ENCODE measurements at places on chromosomes 12 and 14. TPM values are rescaled to one million over a fixed set of nuclear protein-coding genes. Genes with fewer than 3 reads are reported as not detected.

DNA sequence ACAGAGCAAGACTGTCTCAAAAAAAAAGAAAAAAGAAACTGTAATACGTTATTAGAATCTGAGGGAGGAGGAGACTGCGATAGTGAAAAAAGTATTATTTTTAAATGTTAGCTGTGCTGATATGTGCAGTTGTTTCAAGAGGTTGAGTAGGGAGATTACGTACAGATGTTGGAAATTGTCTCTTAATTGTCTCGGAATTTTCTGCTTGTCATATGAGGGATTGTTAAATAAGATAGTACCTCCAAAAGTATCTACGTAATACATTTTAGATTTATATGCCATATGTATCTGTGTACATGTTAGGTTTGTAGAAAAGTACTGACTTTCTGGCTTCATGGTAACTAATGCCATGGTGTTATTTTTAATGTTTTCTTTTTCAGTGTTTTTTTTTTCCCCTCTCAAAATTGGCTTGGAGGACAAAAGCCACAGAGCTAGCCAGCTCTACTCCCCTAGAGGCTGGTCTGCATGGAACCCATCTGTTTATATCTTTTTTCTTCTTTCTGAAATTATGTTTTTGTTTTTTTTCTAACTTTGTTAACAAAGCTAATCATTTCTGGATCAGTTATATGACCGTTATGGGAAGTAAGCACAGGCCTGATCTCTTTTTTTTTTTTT lies 3.4 kb downstream of the RIMKLB start:
- DNase-seq, result no peak

DNA sequence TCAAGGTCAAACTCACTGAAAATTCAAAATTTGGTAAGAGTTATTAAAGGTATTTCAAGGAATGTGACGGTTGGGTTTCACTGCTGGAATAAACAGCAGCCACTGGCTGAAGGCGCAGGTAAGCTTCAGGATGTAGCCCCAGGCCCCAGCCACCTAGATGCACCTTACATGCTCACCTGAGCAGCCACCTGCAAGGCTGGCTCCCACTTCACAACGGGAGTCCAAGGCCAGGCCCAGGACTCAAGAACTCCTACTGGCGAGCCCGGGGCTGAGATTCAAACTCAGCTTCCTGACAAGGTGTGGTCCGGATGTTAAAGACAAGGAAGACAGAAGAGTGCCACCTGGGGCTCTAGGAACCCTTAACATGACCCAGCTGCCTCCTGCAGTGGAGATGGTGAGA lies 78.4 kb downstream of the ITPK1 start:
- no peak for DNase-seq

- DNase-seq, result no peak
These were observed 646 bp upstream of the OR6C4 start for GRCh38 chr12:55548756-55549155.

DNA sequence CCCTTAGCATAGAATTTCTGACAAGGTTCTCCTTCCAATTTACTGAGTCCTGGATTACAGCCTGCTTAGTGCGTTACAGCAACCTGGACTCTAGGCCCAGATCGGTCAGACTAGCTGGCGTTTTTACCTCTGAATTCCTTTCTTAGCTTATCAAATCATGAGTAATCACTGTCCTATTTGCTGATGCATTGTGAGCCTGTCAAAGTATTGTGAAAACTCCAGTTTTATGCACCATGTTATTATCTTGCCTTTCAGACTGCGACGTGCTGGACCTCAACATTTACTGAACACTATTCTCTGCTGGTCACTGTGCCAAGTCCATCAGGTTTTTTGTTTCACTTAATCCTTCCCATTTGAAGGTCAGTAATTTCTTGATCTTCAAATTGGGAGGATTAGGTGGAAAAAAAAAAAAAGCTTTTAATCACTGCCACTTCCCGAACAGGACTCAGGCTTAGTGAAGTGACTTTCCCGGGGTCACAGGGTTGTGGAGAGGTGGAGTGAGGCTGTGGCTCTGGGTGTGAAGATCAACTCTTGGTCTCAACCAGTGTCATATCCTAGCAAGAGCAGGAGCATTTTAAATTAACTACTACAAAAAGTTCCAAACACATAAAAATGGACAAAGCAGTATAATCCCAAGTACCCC lies 31.2 kb downstream of the FBXO21 start:
- no peak for DNase-seq

GRCh38 chr12:54723379-54724256 lies 75.5 kb upstream of the DCD start:
- no peak for DNase-seq

DNA sequence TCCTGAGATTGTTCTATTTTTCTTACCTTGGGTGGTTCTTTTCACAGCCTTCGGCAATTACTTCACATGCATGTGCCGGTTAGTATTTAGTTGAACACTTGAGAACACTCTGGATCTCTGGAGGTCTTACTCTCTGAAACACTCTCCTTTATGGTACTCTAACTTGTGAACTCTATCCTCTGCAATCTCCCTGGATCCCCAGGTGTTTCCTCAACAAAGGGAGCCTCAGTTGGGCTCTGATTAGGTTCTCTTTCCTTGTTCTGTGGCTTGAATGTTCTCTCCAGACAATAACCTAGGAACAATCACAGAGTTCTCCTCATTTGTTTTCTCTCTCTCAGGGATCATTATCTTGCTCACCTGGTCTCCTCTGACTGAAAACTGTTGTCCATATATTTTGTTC lies 40.5 kb upstream of the ABCD2 start:
- no peak for DNase-seq

The TPPP2 gene
- not detected for total RNA-seq

DNA sequence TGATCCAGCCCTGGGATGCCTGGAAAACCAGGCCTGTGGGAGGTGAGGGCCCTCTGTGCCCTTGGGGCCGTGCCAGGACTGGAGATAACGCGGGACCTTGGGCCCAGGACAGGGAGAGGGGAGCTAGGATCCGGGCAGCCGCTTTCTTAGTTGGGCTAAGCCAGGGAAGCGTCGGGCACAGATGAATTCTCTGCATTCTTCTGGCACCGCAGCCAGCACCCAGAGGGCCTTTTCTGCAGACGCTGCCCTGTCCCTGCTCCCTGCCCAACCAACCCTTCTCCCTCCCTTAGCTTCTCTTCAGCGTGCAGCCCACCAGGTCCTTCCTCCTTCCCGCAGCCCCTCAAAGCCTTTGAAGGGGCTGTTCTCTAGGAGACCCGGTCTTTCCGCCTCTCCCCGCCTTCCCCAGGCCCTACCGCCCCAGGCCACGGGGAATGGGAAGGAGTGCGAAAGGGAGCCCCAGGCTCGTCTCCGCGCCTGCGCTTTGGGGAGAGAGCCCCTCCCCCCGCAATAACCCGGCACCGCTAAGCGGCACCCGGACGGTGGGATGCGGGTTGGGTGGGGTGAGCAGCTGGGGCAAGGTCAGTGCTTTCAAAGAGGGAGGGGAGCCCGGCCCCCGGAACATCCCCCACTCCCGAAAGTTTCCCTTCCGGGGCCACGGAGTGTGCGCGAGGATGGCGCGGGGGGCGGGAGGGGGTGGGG lies 663 bp downstream of the NCKAP5L start:
- peak; percentile 67 for DNase-seq

The GLIPR1L2 gene
- total RNA-seq, result 0.29 TPM

GRCh38 chr14:54490445-54491175 lies 1.8 kb upstream of the GMFB start:
- no peak for DNase-seq

GRCh38 chr12:15767301-15767700 lies 21.9 kb downstream of the EPS8 start:
- no peak for DNase-seq

The CLEC2A gene
- total RNA-seq, result not detected

The HOXC11 gene
- total RNA-seq, result not detected

Measured in progenitor cell of endocrine pancreas (in vitro differentiated cells).